ENCODE measurements at places on chromosomes 5 and 9.

GRCh38 chr5:83204651-83205050, 127.3 kb downstream of the XRCC4 start:
- DNase-seq, result no peak

- no peak for DNase-seq
These were observed 21.2 kb upstream of the KCNMB1 start for GRCh38 chr5:170410401-170410800.

- DNase-seq, result no peak
These were observed 18.3 kb downstream of the RALGPS1 start for GRCh38 chr9:126932871-126933321.

GRCh38 chr9:91856419-91856818, 93.6 kb downstream of the ROR2 start:
- DNase-seq, result no peak

- DNase-seq, result no peak
These were observed 336.6 kb downstream of the CWC27 start for GRCh38 chr5:65105301-65105700.

DNA sequence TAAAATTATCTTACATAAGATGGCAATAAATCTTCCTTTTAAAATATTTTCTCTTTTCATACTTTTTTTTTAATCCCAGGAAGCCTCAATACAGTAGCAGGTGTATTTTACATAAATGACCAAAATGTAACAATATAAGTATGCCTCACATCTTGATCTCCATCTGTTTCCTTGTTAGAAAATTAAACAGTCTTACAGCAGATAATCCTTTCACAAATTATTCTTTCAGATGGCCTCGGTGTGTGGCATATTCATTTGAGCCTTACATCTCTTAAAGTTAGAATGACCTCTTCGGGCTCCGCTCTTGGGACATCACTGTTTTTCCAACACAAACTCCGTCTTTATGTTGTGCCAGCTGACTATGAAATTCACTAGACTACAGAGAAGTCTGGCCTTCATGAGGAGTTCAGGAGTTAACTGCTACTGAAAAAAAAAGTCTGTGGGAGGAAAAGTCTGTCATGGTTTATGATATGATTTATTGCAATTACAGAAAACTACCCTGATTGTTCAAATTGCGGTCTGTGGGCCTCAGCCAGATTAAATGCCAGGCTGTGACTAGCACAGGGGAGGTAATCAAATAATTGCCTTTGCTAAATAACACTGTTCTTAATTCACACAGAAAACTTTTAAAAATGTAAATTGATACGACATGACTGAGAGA, 292.9 kb upstream of the PUM3 start:
- DNase-seq, result no peak

GRCh38 chr5:8013948-8014710, 145.2 kb downstream of the MTRR start:
- no peak for DNase-seq

GRCh38 chr9:15498246-15498995, 12.3 kb downstream of the PSIP1 start:
- no peak for DNase-seq

DNA sequence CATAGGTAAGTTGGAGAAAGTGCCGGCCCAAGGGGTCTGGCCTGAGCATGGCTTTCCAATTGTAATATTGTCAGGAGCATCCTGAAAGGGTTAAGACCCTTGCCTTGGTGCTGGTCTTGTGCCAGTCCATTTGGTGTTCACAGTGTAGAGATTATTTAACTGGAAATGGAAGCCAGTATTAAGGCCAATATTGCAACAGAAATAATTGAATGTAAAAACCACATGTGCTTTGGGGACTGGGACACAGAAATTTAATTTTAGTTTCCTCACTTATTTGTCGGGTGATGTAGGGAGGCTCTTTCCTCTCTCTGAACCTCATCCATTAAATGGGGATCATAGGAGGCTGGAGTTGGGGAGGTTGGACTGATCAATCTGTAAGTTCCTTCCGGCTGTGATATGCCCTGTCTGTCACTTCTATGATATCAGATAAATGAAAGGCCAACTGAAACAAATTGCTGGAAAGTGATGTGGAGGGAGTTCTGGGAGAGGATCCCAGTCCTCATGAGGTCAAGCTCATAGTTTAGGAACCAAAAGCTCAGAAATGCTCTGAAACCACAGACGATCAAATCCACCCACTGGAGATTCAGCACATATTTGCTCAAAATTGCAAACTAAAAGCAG, 54.8 kb upstream of the COL15A1 start:
- DNase-seq, result no peak

DNA sequence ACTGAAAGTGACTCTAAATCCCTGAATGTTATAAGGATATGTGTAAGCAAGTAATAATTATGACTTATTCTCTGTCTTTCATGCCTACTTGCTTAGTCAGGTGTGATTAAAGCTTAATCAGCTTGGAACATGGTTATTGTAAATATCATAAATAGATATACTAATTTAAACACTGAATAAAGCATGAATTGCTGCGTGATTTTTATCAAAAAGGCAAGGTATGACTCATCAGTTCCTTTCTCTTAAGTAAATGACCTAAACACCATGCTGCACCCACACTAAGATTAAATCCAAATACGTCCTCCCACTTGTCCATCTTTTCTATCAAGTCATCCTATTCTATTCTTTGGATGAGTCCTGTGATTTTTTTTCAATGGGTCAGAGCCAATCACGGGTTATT, 124.6 kb upstream of the MTAP start:
- no peak for DNase-seq

Measured in CD4-positive, alpha-beta T cell treated with Interleukin-6 at 100 ng/mL for 8 hours (primary cell).